ENCODE measurements at places on chromosomes 11 and 22.

DNA sequence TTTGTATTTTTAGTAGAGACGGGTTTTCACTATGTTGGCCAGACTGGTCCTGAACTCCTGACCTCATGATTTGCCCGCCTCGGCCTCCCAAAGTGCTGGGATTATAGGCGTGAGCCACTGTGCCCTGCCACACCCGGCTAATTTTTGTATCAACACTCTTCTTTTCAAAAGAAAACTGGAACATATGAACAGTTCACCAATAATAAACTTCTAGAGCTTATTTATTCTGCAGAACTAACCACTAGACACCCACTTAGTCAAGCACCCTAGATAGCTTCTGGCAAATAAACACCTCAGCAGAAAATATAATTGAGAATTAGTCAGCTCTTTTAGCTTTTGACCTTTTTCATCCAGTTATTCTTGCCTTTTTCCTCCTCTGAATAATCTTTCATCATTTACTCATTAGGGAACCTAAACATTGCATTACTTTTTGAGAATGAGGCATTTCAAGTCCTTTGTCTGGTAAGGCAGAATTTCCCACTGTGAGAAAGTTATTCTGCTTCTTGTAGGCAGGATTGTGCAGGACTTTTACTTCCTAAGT, 27.3 kb upstream of the TMEM41B start:
- DNase-seq = no peak

GRCh38 chr11:56045538-56045937, 18.1 kb downstream of the OR5AS1 start:
- no peak for DNase-seq

DNA sequence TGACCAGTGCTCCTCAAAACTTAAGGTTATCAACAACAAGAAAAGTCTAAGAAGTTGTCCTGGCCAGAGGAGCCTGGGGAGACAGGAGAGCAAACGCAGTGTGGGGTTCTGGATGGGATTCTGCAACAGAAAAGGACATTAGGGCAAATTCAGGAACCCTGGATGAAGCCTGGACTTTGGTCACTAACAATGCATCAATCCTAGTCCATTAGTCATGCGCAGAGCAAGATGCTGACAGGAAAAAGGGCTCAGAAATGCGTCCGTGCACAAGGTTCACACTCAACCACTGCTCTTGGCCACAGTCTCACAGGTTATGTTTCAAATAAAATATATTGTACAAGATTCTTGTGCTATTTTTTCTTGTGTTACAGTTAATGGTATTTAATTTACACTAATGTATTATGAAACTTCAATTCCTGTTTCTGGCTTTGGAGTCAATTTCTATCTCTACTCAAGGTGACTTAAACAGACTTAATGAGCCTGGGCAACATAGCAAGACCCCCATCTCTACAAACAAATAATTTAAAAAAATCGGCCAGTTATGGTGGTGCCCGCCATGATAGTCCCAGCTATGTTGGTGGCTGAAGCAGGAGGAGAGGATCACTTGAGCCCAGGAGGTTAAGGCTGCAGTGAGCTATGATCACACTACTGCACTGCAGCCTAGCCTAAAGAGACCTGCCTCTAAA, 13.6 kb downstream of the GNB1L start:
- no peak for DNase-seq

DNA sequence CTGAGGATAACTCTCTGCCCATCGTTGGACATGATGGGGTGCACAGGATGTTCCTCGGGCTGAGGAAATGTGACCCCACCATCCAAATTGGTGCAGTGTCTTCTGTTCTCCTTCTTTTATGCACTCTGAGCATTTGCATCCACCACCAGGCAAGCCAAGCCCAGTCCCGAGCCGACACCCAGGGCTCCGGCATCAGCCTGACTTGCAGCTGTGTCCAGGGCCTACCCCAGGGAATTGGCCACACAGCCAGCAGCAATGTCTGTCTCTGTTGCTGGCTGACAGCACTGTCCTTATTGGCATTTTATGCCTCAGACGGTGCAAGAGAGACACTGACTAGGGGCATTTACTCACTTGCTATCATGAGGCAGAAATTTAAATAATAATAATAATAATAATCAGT, 25.4 kb upstream of the CPT1A start:
- no peak for DNase-seq

GRCh38 chr11:104926771-104927611, 28.7 kb upstream of the CASP12 start:
- DNase-seq = no peak

DNA sequence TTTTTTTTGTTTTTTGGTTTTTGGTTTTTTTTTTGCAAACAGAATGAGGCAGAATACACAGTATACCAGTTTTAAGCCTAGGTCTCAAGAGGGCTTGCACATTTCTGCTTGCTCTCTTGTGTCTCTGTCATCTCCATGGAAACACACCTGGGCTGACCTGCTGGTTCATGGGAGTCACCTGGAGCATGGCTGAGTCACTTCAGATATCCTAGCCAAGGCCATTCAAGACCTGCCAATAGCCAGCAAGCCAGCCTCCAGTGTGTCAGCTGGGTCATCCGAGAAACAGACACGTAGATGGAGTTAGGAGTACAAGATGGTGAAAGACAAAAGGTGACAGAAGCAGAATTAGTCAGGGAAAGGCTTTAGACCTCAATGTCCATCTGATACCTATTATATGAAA, 124.2 kb upstream of the SEZ6L start:
- DNase-seq = no peak

GRCh38 chr22:31945971-31946680, 1.8 kb downstream of the YWHAH start:
- no peak for DNase-seq

DNA sequence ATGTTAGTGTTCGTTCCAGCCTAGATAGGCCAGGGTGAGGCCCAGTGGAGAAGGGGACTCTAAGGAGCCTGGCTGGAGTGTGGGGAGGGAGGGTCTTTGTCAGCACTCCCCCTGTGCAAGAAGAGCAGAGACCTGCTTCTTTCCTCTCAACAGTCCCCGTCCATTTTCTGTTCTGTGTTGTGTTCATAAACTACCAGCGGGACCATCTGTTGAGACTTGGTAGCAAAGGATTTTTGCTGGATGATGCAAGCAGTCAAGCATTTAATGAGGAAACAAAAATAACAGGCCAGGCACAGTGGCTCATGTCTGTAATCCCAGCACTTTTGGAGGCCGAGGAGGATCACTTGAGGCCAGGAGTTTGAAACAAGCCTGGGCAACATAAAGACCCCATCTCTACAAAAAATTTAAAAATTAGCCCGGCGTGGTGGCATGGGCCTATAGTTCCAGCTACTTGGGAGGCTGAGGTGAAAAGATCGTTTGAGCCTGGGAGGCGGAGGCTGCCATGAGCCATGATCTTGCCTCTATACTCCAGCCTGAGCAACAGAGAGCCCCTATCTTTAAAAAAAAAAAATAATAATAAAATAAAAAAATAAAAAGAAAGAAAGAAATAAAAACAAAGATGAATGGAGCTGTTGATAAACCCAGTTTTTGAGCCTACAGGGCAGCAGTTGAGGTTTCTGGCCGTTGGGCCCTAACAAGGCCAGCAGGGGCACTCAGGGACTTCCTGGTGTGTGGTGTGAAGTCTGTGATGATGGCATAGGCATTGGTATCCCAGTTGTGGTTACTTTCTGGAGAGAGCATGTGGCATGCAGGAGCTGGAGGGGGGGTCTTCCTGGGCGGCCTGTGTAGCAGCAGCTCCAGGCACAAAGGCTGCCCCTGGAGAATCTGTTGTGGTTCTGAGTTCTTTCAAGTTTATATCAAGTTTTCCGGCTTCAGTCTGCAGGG, 1.7 kb upstream of the TXNRD2 start:
- DNase-seq = no peak

GRCh38 chr11:122711831-122712381, 56.4 kb downstream of the UBASH3B start:
- DNase-seq = no peak

DNA sequence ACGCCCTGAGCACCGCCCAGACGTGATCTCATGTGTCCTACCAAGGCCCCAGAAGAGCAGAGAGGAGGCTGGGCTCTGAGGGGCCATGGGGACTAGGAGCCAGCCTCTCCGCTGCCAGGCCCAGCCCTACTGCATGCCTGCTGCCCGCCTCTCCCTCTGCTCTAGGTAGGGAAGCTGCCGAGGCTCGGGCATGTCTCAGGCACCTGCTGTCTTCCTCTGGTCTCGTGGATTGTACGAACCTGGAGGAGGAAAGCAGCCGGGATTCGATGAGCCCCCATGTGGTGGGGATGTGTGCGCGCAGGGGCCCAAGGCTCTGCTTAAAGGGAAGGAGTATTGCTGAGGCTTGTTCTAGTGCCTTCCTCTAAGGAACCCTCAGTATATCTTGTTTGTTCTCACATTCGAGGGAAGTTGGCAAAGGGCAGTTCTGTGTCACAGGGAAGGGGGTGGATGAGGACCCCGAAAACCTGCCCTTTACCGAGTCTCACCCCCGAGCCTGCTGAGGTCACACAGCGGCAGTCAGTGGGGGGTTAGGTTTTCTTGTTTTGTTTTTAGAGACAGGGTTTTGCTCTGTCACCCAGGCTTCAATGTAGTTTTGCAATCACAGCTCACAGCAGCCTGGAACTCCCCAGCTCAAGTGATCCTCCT, 21.2 kb downstream of the DAGLA start:
- DNase-seq = no peak

DNA sequence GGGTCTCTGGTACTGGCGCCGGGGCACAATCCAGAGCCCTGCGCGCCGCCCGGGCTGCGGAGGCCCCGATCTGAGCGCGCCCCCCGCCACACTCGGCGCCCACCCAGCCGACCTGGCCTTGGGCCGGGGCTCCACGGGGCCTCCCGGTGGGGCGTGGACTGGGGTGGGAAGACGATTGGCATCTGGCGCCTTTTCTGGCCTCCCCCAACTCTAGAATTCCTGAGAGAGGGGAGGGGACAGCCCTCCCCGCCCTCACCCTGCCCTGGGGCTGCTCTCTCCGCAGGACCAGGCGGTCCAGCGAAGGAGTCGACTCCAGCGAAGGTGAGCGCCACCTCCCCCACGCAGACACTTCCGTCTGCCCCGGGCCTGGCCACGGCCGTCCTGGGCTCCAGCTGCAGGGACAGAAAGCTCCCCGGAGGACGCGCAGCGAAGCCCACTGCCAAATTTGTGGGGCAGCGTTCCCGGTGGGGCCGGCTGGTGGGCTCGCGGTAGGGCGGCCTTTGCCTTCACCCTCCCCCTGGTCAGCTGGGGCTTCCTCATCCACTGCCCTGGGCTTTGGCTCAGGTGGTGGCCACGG, 593 bp downstream of the SSH3 start:
- no peak for DNase-seq

Data from GM06990 (cell line).